ENCODE measurements at places on chromosomes 2 and 18. TPM values are rescaled to one million over a fixed set of nuclear protein-coding genes. Genes with fewer than 3 reads are reported as not detected.

Gene EVA1A
- total RNA-seq, result not detected

Gene FOXI3
- not detected for total RNA-seq

DNA sequence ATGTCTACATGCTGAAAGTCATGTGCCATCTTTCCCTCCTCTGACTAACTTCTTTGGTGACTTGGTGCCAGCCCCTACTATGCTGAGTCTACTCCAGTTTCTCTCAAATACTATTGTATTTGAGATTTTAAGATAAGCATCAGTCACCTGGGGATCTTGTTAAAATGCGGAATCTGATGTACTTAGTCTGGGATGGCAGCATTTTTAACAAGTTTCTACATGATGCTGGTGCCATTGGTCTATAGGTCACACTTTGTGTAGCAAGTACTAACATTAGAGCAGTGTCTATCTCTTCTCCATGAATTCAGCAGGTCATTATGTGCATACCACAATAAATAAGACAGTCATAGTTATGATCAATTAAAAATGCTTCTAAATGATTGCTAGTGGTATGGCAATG, 106.9 kb downstream of the CERS6 start:
- DNase-seq, result no peak
- peaks cover 23% of the 10 kb centered on the region for H3K4me1 ChIP-seq
- peaks cover 35% of the 10 kb centered on the region for H3K36me3 ChIP-seq

Gene DSC3
- not detected for total RNA-seq

Gene C2orf66
- 0.25 TPM for total RNA-seq

Gene SLC19A3
- not detected for total RNA-seq

Gene RSAD2
- 8.1 TPM for total RNA-seq

DNA sequence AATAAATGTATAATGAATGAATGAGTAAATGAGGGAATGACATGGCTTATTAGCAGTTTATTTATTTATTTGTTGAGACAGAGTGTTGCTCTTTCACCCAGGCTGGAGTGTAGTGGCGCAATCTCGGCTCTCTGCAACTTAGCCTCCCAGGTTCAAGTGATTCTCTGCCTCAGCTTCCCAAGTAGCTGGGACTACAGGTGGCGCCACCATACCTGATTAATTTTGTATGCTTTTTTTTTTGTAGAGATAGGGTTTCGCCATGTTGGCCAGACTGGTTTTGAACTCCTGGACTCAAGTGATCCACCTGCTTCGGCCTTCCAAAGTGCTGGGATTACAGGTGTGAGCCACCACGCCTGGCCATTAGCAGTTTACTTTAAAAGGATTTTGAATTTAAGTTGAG, 100.3 kb upstream of the CAVIN2 start:
- DNase-seq, result peak; percentile 23
- H3K36me3 ChIP-seq, result no peaks in the 10 kb centered on the region
- H3K27me3 ChIP-seq, result peaks cover 9% of the 10 kb centered on the region
- no peak overlapping the region for H3K4me3 ChIP-seq

DNA sequence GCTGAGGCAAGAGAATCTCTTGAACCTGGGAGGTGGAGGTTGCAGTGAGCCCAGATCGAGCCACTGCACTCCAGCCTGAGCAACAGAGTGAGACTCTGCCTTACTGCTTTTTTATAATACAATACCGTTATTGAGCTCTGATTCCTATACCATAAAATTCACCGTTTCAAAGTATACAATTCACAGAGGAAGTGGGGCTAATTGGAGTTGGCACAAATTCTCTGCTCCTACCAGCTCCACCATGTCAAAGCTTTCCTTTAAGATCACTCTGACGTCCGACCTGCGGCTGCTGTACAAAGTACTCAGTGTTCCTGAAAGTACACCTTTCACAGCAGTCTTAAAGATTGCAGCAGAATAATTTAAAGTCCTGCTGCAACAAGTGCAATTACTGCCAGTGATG, 29.6 kb upstream of the CYBRD1 start:
- no peak for DNase-seq
- no peak overlapping the region for H3K4me3 ChIP-seq
- H3K27me3 ChIP-seq, result no peaks in the 10 kb centered on the region
- no peak overlapping the region for H3K27ac ChIP-seq

- peaks cover 5% of the 10 kb centered on the region for H3K27me3 ChIP-seq
- peak overlapping the region; percentile 72 for H3K27ac ChIP-seq
- no peaks in the 10 kb centered on the region for H3K36me3 ChIP-seq
Measured at GRCh38 chr2:227805578-227805977, 8.1 kb upstream of the CCL20 start.

Gene LIMS3
- total RNA-seq, result 0.18 TPM

GRCh38 chr2:157196956-157197355, 60.5 kb upstream of the GALNT5 start:
- peaks cover 2% of the 10 kb centered on the region for H3K27me3 ChIP-seq
- no peak overlapping the region for H3K27ac ChIP-seq
- H3K4me3 ChIP-seq, result no peak overlapping the region
- no peaks in the 10 kb centered on the region for H3K4me1 ChIP-seq
- no peak for DNase-seq

- no peaks in the 10 kb centered on the region for H3K27me3 ChIP-seq
- peaks cover 43% of the 10 kb centered on the region for H3K36me3 ChIP-seq
- H3K4me3 ChIP-seq, result peak overlapping the region; percentile 25
- DNase-seq, result peak; percentile 58
- H3K27ac ChIP-seq, result peak overlapping the region; percentile 77
Measured at GRCh38 chr2:191691016-191691735, 13.2 kb downstream of the NABP1 start.

DNA sequence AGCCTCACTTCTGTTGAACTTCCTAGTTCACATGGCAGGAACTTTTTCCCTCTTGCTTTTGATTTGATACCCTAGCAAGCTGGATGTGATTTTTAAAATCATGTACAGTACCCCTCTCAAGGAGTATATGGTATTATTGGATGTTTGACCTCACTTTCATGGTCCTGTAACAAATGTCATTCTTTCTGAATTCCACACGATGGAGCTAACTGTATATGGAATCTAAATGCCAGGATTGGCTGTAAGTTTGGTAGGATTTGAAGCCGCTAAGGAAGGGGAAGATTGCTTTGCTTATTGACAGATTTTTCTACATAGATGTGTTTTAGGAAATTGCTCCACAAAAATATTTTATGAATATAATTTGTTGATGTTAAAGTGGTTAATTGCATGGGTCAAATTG, 18.3 kb downstream of the MAIP1 start:
- peaks cover 5% of the 10 kb centered on the region for H3K36me3 ChIP-seq
- no peak overlapping the region for H3K4me3 ChIP-seq
- H3K27me3 ChIP-seq, result no peaks in the 10 kb centered on the region
- H3K27ac ChIP-seq, result peak overlapping the region; percentile 17

DNA sequence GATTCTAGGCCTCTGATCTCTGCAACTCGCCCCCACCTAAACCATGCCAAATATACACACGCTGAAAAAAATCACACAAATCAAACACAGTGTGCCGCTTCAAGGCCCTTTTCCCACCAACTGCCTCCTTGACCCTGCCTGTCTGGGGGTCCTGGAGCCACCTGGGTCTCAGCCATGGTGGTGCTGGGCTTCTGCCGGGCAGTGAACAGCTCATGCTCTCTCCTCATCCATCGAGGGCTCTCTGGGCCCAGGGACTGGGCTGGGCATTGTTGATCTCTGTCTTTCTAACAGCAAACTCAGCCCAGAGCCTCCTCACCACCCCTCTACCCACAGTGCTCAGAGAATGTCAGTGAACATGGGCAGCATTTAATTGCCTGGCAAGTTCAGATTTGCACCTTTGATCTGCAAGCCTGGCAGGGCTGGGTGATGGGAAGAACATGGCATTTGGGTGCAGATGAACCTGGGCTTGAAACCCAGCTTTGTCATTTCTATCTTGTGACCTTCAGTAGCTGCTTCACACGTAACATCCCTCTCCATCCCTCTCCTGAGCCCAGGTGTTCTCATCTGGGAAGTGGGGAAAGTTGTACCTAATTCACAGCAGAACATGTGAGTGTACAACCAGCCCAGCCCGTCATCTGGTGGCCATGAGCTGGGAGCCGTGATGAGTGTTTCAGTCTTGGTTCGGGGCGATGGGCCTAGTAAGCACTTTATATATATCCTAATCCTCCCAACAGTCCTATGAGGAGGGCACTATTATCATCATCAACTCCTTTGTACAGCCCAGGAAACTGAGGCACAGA, 46.1 kb downstream of the SDC1 start:
- no peaks in the 10 kb centered on the region for H3K4me1 ChIP-seq
- H3K27me3 ChIP-seq, result peaks cover 2% of the 10 kb centered on the region
- no peak overlapping the region for H3K4me3 ChIP-seq
- H3K36me3 ChIP-seq, result no peaks in the 10 kb centered on the region
- DNase-seq, result no peak

DNA sequence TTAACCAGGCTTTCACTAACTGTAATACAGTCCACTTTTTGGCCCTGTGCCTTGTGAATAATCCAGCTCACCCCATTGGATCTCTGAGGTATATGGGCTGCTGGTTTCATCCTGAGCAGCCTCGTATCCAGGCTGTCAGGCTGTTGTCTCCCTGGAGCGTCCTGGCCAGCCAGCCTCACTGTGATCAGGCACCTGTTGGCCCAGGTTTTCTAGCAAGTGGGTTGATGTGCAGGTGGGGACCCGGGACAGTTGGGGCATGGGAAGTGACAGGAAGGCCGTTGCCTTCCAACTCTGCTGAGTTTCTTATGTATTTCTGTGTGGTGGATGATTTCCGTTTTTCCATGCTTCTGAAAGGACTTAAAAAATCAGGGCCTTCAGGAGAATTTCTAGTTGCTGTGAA, 132.4 kb downstream of the ACOXL start:
- H3K36me3 ChIP-seq, result no peaks in the 10 kb centered on the region
- no peak overlapping the region for H3K27ac ChIP-seq
- H3K4me1 ChIP-seq, result peaks cover 50% of the 10 kb centered on the region
- H3K4me3 ChIP-seq, result no peak overlapping the region
- no peak for DNase-seq

Gene TAF1B
- total RNA-seq, result 28.7 TPM

Gene PHLPP1
- total RNA-seq, result 8.5 TPM

Gene MEP1B
- total RNA-seq, result not detected

Gene CCDC74B
- total RNA-seq, result 3.2 TPM

- H3K4me3 ChIP-seq, result no peak overlapping the region
- no peak overlapping the region for H3K27ac ChIP-seq
- H3K4me1 ChIP-seq, result peaks cover 7% of the 10 kb centered on the region
- H3K36me3 ChIP-seq, result no peaks in the 10 kb centered on the region
Measured at GRCh38 chr2:219480004-219480403, 18.7 kb upstream of the GMPPA start.

DNA sequence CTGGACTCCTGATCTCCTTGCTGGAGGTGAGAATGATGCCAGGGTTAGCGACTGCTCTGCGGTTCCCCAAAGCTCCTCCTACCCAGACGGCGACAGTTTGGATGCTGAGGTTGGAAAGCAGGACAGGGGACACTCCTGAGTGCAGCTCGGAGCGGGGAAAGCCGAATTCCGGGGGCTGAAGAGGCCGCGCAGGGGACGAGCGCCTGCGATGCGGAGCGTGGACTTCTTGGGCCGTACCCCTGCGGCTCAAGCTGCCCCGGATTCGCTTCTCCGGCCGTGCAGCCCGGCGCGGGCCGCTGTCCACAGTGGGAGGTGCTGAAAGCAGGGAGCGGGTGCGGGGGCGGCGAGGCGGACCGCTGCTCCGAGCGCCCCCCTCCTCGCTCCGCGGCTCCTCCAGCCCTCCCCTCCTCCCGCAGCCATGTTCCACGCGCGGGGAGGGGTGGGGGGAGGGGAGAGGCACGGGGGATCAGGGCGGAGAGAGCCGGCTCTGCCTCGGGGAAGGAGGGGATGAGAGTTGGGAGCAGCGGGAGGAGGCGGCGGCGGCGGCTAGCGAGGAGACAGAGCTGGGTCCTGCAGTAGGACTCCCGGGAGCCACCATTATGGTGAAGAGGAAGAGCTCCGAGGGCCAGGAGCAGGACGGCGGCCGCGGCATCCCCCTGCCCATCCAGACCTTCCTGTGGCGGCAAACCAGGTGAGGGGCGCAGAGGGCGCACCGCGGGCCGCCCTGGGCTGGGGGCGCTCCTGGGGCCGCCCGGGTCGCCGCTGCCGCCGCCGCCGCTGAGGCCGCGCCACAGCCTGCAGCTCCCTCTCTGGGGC, at the start of gene UNC80:
UNC80 (plus strand) TSS at position 359 of the 816 bp plus-strand sequence; CDS start at position 600, 241 bp downstream.
- DNase-seq, result peak; percentile 57
- no peaks in the 10 kb centered on the region for H3K36me3 ChIP-seq
- H3K27me3 ChIP-seq, result peaks cover 23% of the 10 kb centered on the region
- no peak within 1 kb of the TSS for H3K4me3 ChIP-seq
- no peak within 1 kb of the TSS for H3K27ac ChIP-seq

Gene VWC2L
- total RNA-seq, result not detected

All from activated CD4-positive, alpha-beta T cell treated with anti-CD3 and anti-CD28 coated beads for 36 hours (primary cell).